T-helper 1 cell (primary cell): ENCODE measurements at places on chromosomes 3 and 15.

GRCh38 chr15:89441295-89441812 lies 55.0 kb downstream of the RHCG start:
- no peak for DNase-seq

- no peak for DNase-seq
Observed at GRCh38 chr3:78046566-78046965, 1006.7 kb downstream of the ROBO2 start.

- no peak for DNase-seq
Observed at GRCh38 chr3:152219216-152219615, 49.5 kb upstream of the MBNL1 start.

GRCh38 chr3:196990601-196991007 lies 22.0 kb upstream of the PIGZ start:
- no peak for DNase-seq

GRCh38 chr3:188046561-188047211 lies 107.3 kb upstream of the LPP start:
- DNase-seq: no peak

DNA sequence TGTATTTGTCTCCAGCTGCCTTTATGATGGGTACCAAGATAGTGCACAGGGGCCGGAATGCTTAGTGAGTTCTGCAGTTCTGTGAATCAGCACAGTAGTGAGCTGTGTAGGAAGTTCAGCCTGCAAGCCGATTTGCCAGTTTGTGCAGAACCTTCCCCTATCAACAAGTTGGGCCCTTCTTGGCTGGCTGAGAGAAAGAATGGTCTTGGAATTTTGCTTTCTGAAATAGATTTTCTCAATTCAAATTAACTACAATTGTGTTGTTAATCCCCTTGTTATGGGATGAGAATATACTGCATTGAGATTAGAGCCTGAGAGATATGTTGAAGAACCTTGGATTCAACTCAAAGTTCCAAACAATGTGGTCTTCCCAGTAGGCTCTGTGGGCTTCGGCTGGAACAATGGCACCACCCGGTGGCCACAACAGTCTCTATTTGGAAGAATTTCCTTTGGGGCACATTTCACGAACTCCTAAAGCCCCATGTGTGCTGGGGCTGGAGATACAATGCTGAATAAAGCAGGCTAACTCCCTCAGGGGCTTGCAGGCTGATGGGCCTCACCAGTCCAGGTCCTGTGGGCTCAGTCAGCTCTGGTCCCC lies 59.1 kb downstream of the TRIM42 start:
- no peak for DNase-seq

DNA sequence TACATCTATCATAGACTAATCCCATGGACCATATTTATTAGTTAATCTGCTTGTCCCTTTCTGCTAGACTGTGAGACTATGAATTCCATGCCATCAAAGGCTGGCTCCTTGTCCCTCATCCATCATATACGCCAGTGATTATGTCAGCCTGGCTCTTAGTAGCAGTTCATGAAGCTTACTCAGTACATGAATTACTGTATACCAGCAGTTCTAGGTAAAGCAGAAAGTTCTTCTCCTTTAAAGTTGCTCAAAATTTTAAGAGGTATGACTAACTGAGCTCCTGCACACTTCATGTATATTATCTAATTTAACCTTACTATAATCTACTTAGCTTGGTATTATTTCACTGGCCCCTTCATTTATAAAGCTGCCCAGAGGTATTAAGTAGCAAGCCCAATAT lies 190.9 kb upstream of the TBL1XR1 start:
- DNase-seq: no peak

DNA sequence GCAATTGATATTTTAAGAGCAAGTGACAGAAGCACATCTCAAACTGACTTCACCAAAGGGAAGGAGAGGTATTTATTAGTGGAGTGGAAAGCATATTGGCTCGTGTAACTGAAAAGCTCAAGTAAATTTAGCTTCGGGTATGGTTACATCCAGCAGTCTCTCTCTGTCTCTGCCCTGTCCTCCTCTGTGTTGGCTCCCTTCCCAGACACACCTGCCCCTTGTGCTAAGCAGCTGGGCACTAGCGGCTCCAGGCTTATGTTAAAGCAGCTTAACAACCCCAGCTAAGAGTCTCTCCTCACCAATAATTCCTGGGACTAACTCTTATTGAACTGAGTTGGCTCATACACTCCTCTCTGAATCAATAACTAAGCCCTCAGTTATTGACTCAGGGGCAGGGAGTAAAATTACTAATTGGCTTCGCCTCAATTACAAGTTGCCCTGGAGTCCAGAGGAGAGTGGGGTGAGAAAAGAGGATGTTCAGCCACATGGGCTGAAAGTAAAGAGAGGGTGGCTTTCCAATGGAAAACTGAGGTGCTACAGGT lies 12.8 kb upstream of the SH3BP5 start:
- DNase-seq: no peak

- DNase-seq: no peak
Observed at GRCh38 chr3:13088028-13089006, 15.1 kb upstream of the IQSEC1 start.

DNA sequence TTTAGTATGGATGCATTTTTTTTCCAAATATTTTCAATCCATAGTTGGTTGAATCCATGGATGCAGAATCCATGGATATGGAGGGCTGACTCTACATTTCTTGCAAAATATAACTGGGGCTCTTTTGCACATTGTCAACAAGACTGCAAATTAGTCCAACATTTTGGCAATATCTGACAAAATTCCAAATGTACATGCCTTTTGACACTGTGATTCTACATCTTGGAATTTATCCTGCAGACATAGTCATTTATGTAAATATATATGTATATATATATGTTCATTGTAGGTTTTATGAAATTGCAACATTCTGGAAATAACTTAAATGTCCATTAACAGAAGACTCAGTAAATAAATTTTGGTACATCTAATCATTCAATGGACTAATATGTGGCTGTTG lies 203.0 kb downstream of the THRB start:
- DNase-seq: no peak

DNA sequence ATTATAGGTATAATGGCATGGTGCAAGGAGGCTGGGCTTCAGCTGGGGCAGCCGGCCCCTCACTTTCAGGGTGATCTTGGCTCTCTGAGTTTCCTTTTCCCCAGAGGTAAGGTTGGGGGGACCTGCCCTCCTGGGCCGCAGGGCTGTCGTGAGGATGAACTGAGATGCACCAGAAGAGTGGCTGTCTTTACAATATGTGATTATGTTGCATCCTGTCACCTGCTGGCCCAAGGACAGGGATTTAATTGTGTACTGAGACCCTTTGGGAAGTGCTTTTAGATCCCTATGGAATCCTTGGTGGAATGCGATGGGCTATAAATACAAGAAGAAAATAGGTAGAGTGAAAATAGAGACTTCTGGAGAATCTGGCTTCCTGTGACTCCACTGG lies 22.1 kb downstream of the ANAPC13 start:
- DNase-seq: no peak

DNA sequence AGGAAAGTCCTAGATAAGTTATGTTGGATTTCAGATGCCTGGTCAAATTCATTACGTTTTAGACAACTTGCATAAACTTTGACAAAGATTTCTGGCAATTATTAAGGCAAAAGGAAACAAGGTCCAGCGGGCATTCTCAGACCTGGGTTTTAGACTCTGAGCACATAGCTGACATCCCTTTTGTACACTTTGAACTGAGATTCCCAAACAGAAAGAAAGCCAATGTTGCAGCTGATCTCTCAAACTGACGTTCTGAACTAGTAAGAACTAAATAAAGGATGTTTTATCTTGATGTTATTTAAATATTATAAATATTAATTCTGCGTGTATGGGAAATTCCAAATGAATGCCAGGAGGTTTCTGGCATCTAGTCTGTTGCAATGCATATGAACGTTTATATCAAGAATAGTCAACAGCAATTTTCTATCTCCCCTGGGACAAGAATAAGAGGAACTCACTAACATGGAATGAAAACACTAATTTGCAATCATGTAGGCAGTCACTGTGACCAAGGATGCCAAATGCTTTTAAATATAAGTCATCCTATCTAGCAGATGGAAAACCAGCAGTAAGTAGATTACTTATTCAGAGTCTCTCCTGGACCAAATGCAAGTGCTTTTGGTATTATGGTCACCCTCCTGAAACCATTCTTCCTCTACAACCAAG lies 202.1 kb downstream of the GREM1 start:
- DNase-seq: no peak

- no peak for DNase-seq
Observed at GRCh38 chr15:70820214-70820613, 33.7 kb downstream of the LARP6 start.

DNA sequence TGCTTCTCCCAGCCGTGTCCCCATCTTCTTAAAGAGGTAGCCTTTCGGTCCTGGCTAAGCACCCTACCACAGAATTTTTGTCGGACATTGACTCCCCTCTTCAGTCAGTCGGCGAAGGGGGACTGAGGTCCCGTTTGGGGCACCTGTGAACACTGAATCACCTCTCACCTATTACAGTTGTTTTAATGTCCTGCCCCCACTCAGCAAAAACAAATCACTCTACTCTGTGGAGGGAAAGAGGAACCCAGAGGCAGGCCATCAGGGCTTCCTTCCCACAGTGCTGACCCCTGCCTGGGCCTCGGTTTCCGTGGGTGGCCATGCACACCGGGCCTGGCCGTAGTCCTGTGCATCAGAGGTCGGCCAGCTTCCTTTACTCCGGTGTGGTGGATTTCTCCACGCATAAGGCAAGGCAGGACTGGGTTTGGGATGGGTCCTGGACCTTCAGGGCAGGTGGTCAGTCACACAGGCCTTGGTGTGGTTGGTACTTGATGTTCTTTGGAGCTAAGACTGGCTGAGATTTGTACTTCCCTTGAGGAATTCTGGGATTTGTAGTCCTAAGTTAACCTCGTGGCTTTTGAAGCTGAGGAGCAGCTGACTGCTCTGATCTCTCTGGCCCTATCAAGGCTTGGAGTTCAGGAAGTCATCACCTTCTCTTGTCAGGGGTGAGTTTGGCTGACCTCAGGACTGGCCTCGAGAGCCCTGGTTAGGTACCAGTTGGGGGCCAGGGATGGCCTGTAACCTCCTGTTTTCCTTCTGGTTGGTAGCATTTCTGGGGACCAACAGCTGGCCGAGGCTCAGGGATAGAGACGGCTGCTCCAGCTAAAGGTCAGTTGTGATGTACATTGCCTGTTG lies 627 bp upstream of the FAM131A start:
- DNase-seq: no peak

- no peak for DNase-seq
Observed at GRCh38 chr3:39097716-39098472, 9.5 kb downstream of the GORASP1 start.

GRCh38 chr3:148004331-148004730 lies 595.2 kb downstream of the ZIC1 start:
- DNase-seq: no peak

DNA sequence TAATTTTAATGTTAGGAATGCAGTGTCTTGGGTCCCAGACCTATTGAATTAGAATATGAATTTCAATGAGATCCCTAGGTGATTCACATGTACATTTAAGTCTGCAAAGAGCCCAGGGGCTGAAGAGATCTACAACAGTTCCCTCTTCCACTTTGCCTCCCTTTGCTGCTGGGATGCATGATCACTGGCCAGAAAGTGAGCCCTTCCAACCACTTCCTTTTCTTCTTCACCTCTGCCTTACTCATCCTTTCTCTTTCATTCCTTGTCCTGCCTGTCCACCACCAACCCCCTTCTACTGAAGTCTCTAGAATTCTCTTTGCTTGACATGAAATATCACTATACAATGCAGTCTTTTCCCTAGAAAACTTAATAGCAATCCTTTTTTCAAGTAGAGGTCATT lies 222.4 kb upstream of the LRIG1 start:
- no peak for DNase-seq

DNA sequence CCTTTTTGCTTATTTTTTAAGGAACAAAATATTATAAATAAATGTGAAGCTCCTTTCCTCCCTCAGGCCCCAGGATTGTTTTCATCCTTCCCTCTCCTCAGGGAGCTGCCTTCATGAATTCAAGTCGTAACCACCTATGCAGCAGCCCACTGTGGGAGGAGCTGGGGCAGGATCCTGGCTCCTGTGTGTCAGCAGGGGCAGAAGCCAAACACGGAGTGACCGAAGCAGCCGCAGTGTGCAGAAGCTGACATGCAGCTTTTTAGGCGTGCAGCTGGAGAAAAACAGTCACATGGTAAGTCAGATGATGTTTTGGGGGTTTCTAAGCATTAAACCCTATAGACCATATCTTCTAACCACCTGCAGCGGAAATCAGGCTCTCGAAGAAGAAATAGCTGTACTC lies 231.3 kb downstream of the OCA2 start:
- no peak for DNase-seq

DNA sequence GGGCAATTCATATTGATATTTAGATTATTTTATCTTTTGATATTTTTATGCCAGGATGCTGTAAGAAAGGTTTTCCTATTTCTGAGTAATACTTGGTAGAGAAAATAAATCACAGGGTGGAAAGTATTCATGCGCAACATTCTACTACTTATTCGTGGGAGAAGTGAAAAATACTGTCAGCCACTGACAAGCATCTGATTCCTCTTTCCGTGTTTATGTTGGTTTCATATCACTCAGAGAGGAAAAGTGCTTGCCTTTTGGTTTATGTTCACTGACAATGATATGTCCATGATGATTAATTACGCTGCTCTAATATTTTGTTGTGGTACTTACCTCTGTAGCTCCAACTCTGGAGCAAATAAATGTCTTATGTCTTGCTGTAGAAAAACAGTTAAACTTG lies 429.4 kb downstream of the EDEM1 start:
- DNase-seq: no peak

- DNase-seq: no peak
Observed at GRCh38 chr3:51224283-51224682, 160.8 kb upstream of the MANF start.

DNA sequence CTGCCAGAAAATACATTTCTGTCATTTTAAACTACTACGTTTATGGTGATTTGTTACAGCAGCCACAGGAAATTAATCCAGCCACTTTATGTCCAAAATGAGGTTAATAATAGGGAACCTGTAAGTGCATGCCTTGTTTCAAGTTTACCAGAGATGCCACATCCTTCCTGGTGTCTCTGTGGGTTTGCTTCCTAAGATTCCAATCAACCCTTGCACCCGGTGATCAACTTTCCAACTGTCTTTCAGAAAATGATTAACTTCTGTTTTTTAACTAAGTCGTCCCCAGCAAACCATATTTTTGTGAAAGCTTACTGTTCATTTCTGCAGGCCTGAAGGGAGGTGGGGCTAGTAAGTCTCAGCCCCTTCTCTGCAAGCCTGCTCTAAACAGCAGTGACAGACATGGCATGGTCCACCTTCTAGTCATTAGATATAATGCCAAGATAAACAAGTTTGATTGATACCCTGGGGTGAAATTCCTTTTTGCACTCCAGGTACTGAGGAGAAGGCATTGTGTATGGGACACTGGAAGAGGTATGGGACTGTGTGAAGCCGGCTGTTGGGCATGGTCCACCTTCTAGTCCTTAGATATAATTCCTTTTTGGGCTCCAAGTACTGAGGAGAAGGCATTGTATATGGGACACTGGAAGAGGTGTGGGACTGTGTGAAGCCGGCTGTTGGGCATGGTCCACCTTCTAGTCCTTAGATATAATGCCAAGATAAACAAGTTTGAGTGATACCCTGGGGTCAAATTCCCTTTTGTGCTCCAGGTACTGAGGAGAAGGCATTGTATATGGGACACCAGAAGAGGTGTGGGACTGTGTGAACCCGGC lies 11.1 kb upstream of the TMC3 start:
- no peak for DNase-seq
